ENCODE measurements at places on chromosomes 2 and 18. TPM values are rescaled to one million over a fixed set of nuclear protein-coding genes. Genes with fewer than 3 reads are reported as not detected.
A peak's percentile ranks its signal among the peaks of the same experiment; 100 is the strongest.

DNA sequence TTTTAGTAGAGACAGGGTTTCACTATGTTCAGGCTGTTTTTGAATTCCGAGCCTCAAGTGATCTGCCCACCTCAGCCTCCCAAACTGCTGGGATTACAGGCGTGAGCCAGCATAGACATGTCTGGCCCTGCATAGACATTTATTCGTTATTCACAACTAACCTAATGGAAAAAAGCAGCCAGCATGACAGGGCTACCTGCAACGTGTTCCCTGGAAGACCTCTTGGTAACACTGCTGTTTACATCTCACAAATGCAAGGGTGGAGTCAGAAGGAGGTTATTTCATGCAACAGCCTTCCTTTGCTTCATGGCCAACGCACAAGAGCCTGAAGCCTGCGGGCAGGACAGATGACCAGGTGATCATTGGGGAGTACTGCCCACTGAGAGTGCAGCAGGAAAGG, 9.2 kb downstream of the SERPINE2 start:
- no peak for DNase-seq

DNA sequence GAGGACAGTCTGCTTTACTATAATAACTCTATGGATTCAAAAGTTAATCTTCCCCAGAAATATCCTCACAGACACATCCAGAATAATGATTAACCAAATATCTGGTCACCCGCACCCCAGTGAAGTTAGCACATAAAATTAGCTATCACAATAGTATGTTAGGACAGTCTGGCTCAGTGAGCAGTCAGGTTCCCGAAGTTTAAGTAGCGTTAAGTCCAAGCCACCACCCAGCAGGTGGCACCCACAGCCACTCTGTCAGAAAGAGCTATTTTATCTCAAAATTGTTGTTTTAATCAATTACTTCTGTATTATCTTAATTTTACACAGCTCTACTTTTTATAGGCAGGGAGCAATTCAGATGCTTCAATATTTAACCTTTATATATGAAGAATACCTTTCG, 537.5 kb downstream of the MBD2 start:
- no peak for DNase-seq

The CNDP1 gene
- total RNA-seq, result not detected

The CD207 gene
- not detected for total RNA-seq

GRCh38 chr2:234420408-234420807, 76.5 kb downstream of the ARL4C start:
- DNase-seq, result no peak

GRCh38 chr2:101119431-101119830, 31.8 kb downstream of the TBC1D8 start:
- DNase-seq, result peak; percentile 69

Measured in left ventricle myocardium superior (tissue), 1 donor.